ENCODE measurements at places on chromosomes 1 and 21. TPM values are rescaled to one million over a fixed set of nuclear protein-coding genes. Genes with fewer than 3 reads are reported as not detected.
A peak's percentile ranks its signal among the peaks of the same experiment; 100 is the strongest.

DNA sequence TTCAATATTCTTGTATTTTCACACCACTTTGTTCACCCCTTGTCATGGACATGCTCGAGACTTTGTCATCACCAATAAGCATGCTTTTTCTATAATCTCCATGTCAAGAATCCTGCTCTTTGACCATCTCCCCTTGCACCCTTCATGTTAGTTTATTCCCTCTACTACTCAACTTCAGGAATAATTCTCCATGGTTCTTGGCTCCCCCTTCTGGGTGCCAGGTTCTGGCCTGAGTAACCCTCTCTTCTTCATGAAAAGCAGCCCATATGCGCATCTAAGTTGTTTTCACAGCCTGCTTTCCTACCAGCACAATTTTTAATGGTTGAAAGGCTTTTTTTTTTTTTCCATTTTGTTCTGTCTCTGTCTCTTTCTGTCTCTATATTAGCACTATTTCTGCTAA, 160.7 kb downstream of the LEPR start:
- no peaks in the 10 kb centered on the region for H3K4me1 ChIP-seq
- no peak overlapping the region for H3K4me3 ChIP-seq
- DNase-seq: no peak
- H3K27ac ChIP-seq: no peak overlapping the region
- no peaks in the 10 kb centered on the region for H3K27me3 ChIP-seq

Gene LORICRIN
- not detected for total RNA-seq

- H3K27me3 ChIP-seq: no peaks in the 10 kb centered on the region
- no peak for DNase-seq
- H3K4me3 ChIP-seq: no peak overlapping the region
- no peak overlapping the region for H3K27ac ChIP-seq
- H3K4me1 ChIP-seq: peaks cover 15% of the 10 kb centered on the region
Observed at GRCh38 chr1:229209816-229210215, 61.1 kb upstream of the RAB4A start.

DNA sequence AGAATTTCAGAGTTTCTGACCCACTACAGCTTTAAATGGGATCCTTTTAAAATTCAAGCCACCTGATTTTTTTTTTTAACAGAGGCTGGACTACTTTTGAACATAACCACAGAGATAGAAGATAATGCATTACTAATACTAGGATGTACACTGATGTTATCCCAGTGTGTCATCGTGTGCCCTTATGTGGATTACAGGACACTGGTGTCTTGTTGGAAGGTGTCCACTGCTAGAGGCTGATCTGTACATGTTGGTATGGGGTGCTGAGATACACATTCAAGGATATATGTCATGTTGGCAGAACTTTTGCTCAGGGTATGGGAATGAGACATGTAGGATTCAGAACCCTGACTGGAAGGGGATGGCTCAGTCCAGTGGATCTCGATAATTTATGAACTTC, 56.3 kb downstream of the INAVA start:
- no peak for DNase-seq
- no peak overlapping the region for H3K27ac ChIP-seq
- H3K4me1 ChIP-seq: no peaks in the 10 kb centered on the region
- H3K36me3 ChIP-seq: no peaks in the 10 kb centered on the region

DNA sequence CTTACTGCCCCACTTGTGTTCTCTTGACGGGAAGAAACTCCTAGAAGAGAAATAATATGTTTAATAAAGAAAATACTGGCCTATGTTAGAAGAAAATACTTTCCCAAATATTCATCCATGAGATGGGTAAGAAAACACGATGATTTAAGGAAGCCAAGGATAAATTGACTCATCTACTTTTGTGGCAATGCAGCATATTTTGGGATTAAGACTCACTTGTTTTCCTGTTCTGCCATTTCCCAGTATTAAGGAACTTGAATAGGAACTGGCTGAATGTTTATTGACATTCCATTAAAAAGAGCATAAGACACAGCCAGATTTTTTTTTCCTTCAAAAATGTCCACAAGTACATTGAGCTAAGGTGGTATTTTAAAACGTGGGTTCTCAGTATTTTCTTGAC, 10.9 kb upstream of the ADAMTS5 start:
- H3K36me3 ChIP-seq: no peaks in the 10 kb centered on the region
- no peaks in the 10 kb centered on the region for H3K27me3 ChIP-seq
- H3K4me1 ChIP-seq: no peaks in the 10 kb centered on the region
- no peak overlapping the region for H3K27ac ChIP-seq

GRCh38 chr1:64392109-64392508, 77.8 kb upstream of the CACHD1 start:
- H3K36me3 ChIP-seq: no peaks in the 10 kb centered on the region
- H3K4me1 ChIP-seq: no peaks in the 10 kb centered on the region
- H3K4me3 ChIP-seq: no peak overlapping the region
- no peak overlapping the region for H3K27ac ChIP-seq
- no peaks in the 10 kb centered on the region for H3K27me3 ChIP-seq
- DNase-seq: no peak

GRCh38 chr1:39608921-39609320, 30.5 kb downstream of the HEYL start:
- no peak for DNase-seq
- no peak overlapping the region for H3K27ac ChIP-seq
- H3K36me3 ChIP-seq: peaks cover 3% of the 10 kb centered on the region
- H3K27me3 ChIP-seq: peaks cover 12% of the 10 kb centered on the region
- no peak overlapping the region for H3K4me3 ChIP-seq

- DNase-seq: peak; percentile 67
- no peak overlapping the region for H3K4me3 ChIP-seq
- H3K27me3 ChIP-seq: no peaks in the 10 kb centered on the region
- H3K4me1 ChIP-seq: peaks cover 40% of the 10 kb centered on the region
Observed at GRCh38 chr1:8382051-8382505, 64.2 kb downstream of the SLC45A1 start.

GRCh38 chr1:94045465-94046056, 75.4 kb downstream of the ABCA4 start:
- peaks cover 22% of the 10 kb centered on the region for H3K4me1 ChIP-seq
- no peaks in the 10 kb centered on the region for H3K27me3 ChIP-seq
- peak overlapping the region; percentile 86 for H3K27ac ChIP-seq
- H3K4me3 ChIP-seq: peak overlapping the region; percentile 32
- no peaks in the 10 kb centered on the region for H3K36me3 ChIP-seq
- peak; percentile 91 for DNase-seq

- H3K4me1 ChIP-seq: no peaks in the 10 kb centered on the region
- no peaks in the 10 kb centered on the region for H3K27me3 ChIP-seq
- H3K4me3 ChIP-seq: no peak overlapping the region
Observed at GRCh38 chr1:167522246-167522645, 3.9 kb upstream of the CD247 start.

Gene EIF3I
- 185 TPM for total RNA-seq

Gene FCGR3A
- total RNA-seq: 5.6 TPM

Gene ZNF669
- total RNA-seq: 12.4 TPM

DNA sequence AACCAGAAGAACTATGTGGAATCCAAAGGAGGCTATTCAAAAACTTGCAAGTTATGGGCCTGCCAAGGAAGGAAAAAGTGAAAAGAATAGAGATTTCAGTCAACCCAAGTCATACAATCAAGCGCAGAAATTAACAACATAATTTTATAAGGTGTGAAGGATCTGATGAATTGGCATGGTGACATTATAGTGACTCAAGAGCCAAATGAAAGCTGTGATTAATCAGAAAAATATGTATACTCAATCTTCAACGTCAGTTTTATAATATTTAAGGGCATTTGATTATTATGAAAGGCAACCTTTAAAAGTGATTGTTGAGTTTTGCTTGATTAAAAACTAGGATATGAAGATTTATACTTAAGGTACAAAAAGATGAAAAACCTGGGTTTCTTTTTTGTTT, 37.8 kb upstream of the THEM4 start:
- no peak overlapping the region for H3K27ac ChIP-seq
- no peak for DNase-seq
- H3K4me1 ChIP-seq: no peaks in the 10 kb centered on the region
- no peaks in the 10 kb centered on the region for H3K36me3 ChIP-seq
- H3K27me3 ChIP-seq: no peaks in the 10 kb centered on the region

Gene LY9
- 0.10 TPM for total RNA-seq

Measured in spinal cord (tissue), 10 donors.